ENCODE measurements at places on chromosomes 4 and X. TPM values are rescaled to one million over a fixed set of nuclear protein-coding genes. Genes with fewer than 3 reads are reported as not detected.
A peak's percentile ranks its signal among the peaks of the same experiment; 100 is the strongest.

- H3K36me3 ChIP-seq: no peaks in the 10 kb centered on the region
- H3K27me3 ChIP-seq: no peaks in the 10 kb centered on the region
- no peak overlapping the region for H3K4me3 ChIP-seq
- no peak for DNase-seq
Observed at GRCh38 chrX:145190801-145191389, 56.4 kb upstream of the SPANXN1 start.

DNA sequence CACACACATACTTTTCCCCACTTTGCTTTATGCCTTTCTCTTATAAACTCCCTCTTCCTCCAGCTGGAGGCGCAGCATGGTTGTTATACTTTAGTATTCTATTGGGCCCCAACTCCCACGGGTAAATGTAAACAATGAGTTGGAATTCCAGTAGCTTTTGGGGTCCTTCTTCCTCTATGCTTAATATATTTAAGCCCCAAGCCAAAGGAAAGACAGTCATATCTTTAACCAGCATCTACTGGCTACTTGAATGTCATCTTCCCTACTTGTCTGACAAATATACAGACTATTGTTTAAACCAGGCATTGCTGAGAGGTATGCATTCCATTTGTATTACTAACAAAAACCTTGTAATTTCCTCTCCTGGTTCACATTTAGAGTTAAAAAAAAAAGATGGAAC, 72.9 kb downstream of the WDR19 start:
- H3K27me3 ChIP-seq: no peaks in the 10 kb centered on the region
- no peak overlapping the region for H3K4me3 ChIP-seq
- H3K27ac ChIP-seq: peak overlapping the region; percentile 77
- H3K36me3 ChIP-seq: peaks cover 6% of the 10 kb centered on the region

DNA sequence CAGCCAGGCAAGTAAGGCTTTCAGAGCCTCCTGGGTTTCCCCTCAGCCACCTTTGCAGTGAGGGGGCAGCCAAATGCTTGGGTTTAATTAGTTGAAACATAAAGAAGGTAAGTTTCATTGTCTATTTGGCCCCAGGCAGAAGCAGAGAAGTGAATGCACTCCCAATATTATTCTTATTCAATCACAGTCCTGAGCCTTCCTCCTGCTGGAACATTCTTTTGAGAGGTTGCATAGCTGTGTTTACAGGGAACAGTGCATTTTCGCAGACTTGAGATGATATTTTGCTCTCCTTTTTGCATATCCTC, 13.9 kb downstream of the SLC2A9 start:
- no peaks in the 10 kb centered on the region for H3K36me3 ChIP-seq
- H3K27ac ChIP-seq: no peak overlapping the region
- no peak overlapping the region for H3K4me3 ChIP-seq
- H3K27me3 ChIP-seq: peaks cover 2% of the 10 kb centered on the region

DNA sequence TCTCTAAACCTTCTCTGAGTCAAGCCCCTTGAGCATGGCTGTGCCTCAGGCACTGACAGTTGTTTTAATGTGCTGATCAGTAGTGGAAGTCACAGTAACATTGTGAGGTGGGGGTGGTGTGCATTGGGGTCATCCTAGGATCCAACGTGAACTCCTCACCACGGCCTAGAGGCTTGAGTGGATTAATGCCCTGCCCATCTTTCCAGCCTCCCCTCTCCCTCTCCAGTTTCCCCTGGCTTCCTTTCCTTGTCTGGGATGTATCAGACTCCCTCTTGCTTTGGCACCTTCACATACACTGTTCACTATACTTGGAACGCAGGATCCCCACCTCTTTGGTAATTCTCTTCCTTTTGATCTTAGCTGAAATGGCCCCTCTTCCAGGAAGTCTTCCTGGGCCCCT, 13.3 kb upstream of the PJA1 start:
- no peak for DNase-seq
- H3K4me3 ChIP-seq: no peak overlapping the region
- no peaks in the 10 kb centered on the region for H3K36me3 ChIP-seq

Gene KDR
- 0.67 TPM for total RNA-seq

Gene EVC2
- total RNA-seq: 2.8 TPM

- H3K4me1 ChIP-seq: peaks cover 10% of the 10 kb centered on the region
- DNase-seq: peak; percentile 75
- peak overlapping the region; percentile 15 for H3K27ac ChIP-seq
- H3K4me3 ChIP-seq: no peak overlapping the region
- no peaks in the 10 kb centered on the region for H3K27me3 ChIP-seq
- H3K36me3 ChIP-seq: peaks cover 47% of the 10 kb centered on the region
Observed at GRCh38 chr4:10085386-10085785, 31.2 kb downstream of the WDR1 start.

DNA sequence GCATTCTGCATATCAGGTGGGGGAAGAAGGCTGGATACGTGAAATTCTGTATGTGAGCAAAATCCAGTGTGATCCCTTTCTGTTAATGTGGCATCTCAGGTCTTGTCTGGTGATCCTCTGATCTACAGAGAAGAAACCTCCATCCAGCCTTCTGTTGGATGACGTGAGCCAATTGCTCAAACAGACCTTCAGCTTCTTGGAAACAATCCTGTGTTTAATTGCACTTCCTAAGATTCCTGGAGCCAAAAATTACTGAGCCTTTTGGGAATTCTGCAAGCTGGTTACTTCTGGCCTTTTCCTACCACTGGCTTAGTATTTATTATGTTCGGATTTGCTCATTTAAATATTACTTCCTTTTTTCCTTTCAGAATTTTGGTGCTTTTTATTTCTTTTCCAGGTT, 51.2 kb downstream of the TRIML1 start:
- H3K4me1 ChIP-seq: peaks cover 20% of the 10 kb centered on the region
- no peak for DNase-seq
- H3K4me3 ChIP-seq: no peak overlapping the region
- H3K27ac ChIP-seq: no peak overlapping the region
- H3K27me3 ChIP-seq: no peaks in the 10 kb centered on the region

DNA sequence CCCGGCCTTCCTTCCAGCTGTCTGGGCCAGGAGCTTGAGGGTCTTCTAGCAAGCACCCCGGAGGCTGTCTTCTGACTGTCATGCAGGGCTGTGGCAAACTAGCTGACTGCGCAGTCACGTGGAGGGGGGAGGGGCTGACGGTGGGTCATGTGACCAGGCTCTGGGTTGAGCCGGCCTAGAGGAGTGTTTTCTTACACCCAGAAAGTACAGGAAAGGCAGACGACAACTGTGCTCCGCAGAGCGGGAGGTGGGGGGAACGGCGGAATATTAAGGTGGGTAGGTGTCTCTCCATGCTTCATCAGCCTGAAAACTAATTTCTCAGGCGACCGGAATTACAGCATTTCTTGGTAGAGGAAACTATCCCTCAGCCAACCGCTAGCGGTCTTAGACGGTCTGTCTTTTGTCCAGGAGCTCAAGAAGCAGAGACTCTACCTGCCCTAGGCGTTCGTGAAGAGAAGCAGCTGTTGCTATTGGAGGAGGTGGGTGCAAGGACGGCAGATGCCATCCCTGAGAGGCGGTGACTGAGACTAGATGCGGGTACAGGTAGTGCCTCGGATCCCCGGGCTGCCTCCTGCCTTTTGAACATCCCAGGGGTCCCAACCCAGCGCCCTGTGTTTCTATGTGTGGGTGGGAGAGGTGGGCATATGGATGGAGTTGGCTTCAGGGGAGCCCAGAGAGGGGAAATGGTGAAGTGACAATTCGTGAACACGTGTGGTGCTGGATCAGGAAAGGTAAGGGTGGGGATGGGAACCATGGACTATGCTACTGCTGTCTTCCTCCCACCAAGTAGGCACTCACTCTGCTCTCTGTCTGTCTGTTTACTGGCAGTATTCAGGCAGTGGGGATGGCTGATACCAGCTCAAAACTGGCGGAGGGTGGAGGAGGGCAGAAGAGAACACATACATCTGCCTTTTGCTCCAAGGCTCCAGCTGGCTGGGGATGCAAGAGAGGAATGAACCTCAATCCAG, 8.8 kb downstream of the GPRASP1 start:
- peaks cover 8% of the 10 kb centered on the region for H3K4me1 ChIP-seq
- peak overlapping the region; percentile 82 for H3K27ac ChIP-seq
- DNase-seq: no peak
- H3K27me3 ChIP-seq: no peaks in the 10 kb centered on the region
- peak overlapping the region; percentile 70 for H3K4me3 ChIP-seq

DNA sequence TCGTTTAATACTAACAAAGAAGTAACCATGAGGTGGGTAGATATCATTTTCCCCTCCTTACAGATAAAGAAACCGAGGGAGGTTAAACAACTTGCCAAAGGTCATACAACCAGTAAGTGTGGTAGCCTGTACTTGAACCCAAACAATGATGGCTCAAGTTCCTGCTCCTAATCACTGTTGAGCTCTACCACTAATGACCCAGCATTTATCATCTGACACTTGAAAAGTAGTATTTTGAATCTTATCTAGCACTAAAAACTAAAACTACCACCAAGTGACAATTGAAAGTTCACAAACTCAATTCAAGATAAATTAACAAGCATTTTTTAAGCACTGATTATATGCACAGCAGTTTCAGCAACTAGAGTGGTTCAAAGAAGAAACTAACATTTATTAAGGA, 13.1 kb downstream of the FBXW7 start:
- H3K36me3 ChIP-seq: no peaks in the 10 kb centered on the region
- no peak for DNase-seq
- no peak overlapping the region for H3K4me3 ChIP-seq
- H3K4me1 ChIP-seq: peaks cover 8% of the 10 kb centered on the region

- H3K36me3 ChIP-seq: no peaks in the 10 kb centered on the region
- H3K27ac ChIP-seq: no peak overlapping the region
- H3K4me3 ChIP-seq: no peak overlapping the region
- peaks cover 7% of the 10 kb centered on the region for H3K4me1 ChIP-seq
- no peak for DNase-seq
- H3K27me3 ChIP-seq: peaks cover 15% of the 10 kb centered on the region
Observed at GRCh38 chr4:17329046-17329445, 182.8 kb downstream of the QDPR start.

Gene RIBC1
- total RNA-seq: 0.99 TPM

- DNase-seq: no peak
- no peaks in the 10 kb centered on the region for H3K27me3 ChIP-seq
- H3K27ac ChIP-seq: no peak overlapping the region
- H3K4me3 ChIP-seq: no peak overlapping the region
Observed at GRCh38 chrX:18537524-18537923, 112.1 kb downstream of the CDKL5 start.

DNA sequence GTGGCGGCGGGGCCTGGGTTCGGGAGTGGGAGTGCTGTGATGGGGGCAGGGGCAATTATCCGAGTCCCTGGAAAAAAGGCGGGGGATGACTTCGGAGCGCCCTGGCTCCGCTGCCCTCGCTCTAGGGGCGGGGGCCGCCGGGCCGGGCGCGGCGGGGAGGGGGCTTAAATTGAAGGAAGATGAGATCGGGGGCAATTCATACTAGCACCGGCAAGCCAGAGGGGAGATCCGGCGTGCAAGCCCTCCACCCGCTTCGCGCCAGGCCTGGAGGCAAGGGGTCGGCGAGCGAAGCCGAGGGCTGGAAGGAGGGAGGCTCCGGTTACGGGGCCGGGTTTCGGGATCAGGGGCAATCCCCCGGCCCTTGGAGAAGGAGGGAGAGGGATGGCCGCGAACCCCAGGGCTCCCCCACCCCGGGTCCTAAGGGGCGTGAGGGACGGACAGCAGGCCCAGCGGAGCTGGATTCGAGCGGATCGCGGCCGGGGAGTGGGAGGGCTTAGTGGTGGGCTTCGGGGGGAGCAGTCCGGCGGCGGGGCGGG, 1.2 kb downstream of the BCORL1 start:
- no peak for DNase-seq
- H3K4me3 ChIP-seq: no peak overlapping the region
- H3K27me3 ChIP-seq: no peaks in the 10 kb centered on the region
- no peak overlapping the region for H3K27ac ChIP-seq
- peaks cover 9% of the 10 kb centered on the region for H3K4me1 ChIP-seq

Gene PROM1
- 0.10 TPM for total RNA-seq

DNA sequence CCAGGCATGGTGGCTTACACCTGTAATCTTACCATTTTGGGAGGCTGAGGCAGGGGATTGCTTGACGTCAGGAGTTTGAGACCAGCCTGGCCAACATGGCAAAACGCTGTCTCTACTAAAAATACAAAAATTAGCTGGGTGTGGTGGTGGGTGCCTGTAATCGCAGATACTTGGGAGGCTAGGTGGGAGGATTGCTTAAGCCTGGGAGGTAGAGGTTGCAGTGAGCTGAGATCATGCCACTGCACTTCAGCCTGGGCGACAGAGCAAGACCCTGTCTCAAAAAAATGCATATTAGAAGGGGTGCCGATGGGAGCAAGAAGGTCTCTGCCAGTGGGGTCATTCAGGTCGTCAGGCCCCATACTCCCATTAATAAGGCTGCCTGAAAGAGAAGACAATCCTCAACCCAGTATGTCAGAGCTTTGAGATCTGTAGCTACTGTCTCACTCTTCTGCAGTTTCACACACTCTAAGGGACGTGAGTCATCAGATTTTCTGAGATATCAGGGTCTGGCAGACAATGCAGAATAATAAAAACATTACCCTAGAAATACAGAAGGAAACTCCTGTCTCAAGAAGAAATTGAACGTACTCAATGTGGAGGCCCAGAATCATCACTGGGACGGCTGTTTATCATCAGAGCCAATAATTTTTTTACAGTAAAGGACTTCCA, 176.7 kb upstream of the FAT1 start:
- peak overlapping the region; percentile 94 for H3K27ac ChIP-seq
- H3K4me1 ChIP-seq: peaks cover 54% of the 10 kb centered on the region
- no peak overlapping the region for H3K4me3 ChIP-seq
- H3K27me3 ChIP-seq: no peaks in the 10 kb centered on the region
- H3K36me3 ChIP-seq: no peaks in the 10 kb centered on the region

DNA sequence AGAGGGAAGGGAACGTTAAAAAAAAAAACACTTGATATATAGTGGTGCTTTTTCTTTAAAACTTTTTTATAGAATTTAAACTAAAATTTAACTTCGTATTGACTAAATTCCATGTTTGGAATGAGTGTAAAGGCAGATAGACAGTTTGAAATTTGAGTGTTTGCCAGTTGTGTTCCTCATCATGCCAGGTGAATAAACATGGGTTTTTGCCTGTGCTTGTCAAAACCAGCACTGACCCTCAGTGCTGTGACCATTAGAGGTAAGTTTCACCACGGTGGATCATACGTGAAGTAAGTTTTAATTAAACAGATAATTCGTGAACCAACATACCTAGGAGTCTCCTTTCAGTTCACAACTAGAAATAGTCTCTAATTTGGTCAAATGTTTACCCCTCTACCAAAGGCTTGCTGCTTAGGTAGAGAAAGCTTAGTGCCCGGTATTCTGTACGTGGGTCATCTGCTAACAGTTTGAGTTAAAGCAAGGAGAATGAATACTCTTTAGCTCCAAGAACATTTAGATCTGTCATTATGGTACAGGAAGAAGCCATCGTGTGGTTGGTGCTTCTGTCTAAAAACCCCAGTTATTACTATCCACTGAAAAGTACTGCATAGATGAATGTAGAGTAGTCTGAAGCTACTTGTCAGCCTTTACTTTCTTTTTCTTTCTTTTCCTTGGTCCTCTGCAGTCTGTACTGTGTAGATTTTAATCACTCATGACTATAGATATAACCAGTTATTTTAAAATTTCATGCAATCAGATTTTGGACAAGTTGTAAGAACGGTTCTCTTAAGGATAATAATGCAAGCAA, 32.7 kb downstream of the KIAA0232 start:
- H3K4me3 ChIP-seq: no peak overlapping the region
- peaks cover 20% of the 10 kb centered on the region for H3K4me1 ChIP-seq
- DNase-seq: no peak
- no peaks in the 10 kb centered on the region for H3K27me3 ChIP-seq
- H3K27ac ChIP-seq: no peak overlapping the region

- H3K27ac ChIP-seq: peak overlapping the region; percentile 75
- H3K4me3 ChIP-seq: no peak overlapping the region
- no peaks in the 10 kb centered on the region for H3K27me3 ChIP-seq
- H3K4me1 ChIP-seq: peaks cover 7% of the 10 kb centered on the region
- H3K36me3 ChIP-seq: no peaks in the 10 kb centered on the region
- no peak for DNase-seq
Observed at GRCh38 chrX:54386314-54386713, 28.5 kb upstream of the WNK3 start.

- no peaks in the 10 kb centered on the region for H3K27me3 ChIP-seq
- H3K4me3 ChIP-seq: no peak overlapping the region
- no peak overlapping the region for H3K27ac ChIP-seq
Observed at GRCh38 chr4:188650516-188650915, 511.3 kb downstream of the TRIML1 start.

Data from chondrocyte (in vitro differentiated cells).